ENCODE measurements at places on chromosomes 7 and 10.

DNA sequence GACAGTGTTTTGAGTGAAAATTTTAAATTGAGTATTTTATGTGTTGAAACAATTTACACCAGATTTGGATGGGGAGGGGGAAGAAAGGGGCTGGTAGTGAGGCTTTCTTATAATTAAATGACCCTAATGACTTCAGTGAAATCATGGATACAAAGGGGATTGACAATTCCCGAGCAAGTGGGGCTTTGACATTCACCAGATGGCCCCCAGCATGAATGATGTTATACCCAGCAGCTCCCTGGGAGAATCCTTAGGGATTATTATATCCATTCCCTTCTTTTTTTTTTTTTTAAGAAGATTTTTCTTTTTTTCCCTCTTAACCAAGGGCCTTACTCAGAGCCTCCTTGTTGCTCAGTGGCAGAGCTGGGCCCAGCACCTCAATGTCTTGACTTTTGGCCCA is 17.9 kb downstream of the PLPP4 start:
- DNase-seq = no peak

- DNase-seq = no peak
Measured at GRCh38 chr7:85055906-85056305, 130.9 kb downstream of the SEMA3D start.

DNA sequence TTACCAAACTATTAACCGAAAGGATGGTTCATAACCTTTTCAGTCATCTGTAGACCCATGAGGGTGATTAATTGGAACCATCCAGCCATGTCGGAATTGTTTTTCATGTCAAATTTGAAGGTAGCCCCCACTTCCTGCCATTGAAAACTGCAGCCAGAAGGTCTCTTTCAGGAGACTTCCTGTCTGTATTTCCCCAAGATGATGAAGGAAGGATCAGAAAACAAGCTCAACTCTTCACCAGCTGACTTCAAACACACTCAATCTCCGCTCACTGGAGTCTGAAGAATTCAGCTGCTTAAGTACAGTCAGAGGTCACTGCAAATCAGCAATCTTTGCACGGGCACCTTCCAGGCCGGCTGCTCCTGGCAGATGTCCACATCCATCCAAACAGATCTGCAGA is 291.7 kb upstream of the NPVF start:
- DNase-seq = no peak

DNA sequence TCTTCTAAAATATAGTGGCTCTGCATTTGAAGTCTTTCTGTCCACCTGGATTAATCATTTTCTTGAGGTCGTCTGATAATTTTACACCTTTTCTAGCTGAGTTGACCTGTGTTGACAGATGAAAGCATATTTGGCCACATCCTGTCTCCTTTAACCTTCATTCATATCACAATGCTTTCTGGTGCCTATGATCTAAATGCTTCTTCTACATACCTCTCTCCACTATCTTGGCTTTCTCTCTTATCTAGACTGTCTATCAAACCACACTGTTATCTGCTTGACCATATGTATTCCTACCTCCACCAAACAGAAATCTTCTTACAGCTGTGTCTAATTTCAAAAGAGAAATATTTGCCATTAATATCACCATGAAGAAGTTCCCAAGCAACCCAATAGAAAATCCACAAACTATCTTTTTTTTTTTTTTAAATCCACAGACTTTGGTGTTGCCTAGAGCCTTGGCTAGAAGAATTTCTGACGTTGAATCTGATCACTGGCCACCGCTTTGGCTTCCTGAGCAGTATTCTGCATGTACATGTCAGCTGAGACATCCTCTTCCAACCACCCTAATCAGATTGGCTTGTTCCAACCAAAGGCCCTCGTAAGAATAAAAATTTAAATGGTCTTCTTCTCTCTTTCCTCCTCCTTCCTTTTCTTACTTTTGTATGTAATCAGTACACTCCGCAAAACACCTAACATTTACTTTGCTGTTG is 66.3 kb upstream of the SP4 start:
- no peak for DNase-seq

DNA sequence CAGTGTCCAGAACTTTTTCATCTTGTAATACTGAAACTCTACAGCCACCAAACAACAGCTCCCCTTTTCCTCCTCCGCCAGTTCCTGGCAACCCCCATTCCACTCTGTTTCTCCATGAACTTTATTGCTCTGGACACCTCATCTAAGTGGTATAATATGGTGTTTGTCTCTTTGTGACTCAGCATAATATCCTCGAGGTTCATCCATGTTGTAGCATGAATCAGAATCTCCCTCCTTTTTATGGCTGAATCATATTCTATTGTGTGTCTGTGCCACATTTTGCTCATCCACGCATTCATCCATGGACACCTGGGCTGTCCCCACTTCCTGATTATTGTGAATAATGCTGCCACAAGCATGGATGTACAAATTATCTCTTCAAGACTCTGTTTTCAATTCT is 124.4 kb upstream of the FGFR2 start:
- DNase-seq = no peak

DNA sequence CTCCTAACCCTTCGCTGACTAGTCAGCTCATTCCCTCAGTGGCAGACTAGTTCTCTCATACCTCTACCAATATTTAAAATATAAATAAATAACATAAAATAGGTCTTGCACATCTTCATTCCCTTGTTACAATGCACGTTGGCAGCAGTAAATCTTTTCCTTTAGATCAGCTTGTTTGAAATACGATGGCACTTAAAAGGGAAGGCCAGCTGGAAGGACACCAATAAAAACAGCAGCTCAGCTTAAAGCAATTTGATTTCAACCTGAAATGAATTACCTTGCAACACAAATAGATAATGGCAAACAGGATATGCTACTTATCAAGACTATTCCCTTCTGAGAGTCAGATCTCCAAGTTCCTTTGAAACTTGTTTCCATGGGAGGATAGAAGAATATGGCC is 321.8 kb downstream of the GFRA1 start:
- DNase-seq = no peak

- no peak for DNase-seq
Measured at GRCh38 chr7:99514050-99514449, 9.6 kb downstream of the ZKSCAN5 start.
